Kidney glomerular epithelial cell (primary cell): ENCODE measurements at places on chromosomes 2 and 18.

GRCh38 chr2:1940679-1941078, 196.4 kb upstream of the PXDN start:
- no peak for DNase-seq

GRCh38 chr18:62716619-62717168, 1.4 kb downstream of the PHLPP1 start:
- no peak for DNase-seq

GRCh38 chr2:199471443-199472057, 13.8 kb upstream of the SATB2 start:
- peak; percentile 41 for DNase-seq

DNA sequence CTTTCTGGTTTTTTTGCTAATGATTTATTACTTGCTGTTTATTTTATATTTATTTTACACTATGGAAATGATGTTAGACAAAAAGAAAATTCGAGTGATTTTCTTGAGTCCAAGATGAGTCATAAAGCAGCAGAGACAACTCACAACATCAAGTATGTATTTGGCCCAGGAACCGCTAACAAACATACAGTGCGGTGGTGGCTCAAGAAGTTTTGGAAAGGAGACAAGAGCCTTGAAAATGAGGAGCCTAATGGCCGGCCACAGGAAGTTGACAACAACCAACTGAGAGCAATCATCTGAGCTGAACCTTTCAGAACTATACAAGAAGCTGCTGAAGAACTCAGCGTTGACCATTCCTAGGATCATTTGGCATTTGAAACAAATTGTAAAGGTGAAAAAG, 594.1 kb downstream of the SATB2 start:
- DNase-seq, result no peak

DNA sequence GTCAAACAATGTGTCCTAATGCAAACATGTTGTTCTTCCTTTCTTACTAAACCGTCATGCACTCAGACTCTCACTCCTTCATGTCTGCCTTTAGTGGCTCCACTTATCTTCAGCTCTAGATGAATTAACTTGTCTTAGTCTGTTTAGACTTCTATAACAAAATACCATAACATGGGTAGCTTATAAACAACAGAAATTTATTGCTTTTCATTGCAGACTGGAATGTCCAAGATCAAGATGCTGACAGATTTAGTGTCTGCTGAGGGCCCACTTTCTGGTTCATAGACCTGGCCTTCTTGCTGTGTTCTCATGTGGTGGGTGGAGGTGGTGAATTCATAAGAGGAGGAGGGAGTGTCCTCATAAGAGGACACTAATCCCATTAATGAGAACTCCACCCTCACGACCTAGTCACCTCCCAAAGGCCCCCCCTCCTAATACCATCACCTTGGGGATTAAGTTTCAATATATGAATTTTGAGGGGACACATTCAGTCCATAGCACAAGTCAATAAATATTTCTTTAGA, 32.3 kb downstream of the RALBP1 start:
- no peak for DNase-seq

GRCh38 chr2:183024339-183025095, 13.7 kb downstream of the NCKAP1 start:
- no peak for DNase-seq

DNA sequence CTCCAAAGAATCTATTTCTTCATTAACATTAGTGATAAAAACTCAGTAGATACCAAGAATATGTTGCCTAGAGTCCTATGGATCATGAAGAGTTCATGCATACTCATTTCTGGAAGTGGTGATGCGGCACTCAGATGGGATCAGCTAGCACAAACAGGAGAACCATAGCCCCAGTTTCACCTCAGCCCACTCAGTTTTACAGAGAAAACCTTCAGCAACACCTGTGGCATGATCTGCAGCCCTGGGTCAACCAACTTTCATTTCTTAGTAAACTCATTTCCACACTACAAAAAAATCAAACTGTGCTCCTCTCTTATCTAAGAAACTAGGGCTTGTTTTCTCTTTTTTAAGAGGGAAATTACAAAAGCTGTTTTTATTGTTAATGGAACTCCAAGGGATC, 569.4 kb downstream of the CCDC85A start:
- no peak for DNase-seq

DNA sequence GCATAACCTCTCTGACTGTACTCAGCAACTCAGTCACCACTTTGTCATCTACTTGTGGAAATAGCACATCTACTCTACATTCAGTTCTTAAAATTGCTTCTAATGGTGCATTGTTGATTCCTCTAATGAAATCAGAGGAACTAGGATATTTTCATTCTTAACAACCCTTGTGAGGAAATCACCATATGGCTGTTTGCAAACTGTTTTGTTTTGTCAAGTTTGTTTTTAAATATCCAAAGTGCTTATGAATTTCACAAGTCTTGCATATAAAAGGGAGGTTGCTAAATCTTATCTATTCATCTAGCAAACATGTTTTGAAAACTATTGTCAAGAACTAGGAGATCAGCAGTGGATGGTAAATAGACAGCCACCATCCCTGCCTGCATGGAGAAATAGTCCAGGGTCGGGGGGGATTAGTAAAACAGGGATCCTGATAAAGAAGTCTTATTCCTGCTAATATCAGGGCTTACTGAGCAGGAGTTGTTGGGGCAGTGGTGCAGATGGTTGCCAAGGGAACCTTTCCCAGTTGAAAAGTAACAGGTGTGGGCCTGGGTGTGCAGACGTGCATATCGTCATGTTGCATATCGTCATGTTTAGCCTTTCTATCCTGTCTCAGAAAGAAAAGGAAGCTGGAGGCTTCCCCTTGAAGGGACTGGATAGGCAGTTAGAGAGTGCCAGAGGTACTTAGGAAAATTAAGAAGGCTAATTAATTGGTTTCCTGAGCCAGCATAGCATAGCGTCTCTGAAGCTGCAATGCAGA, 7.5 kb upstream of the MYO3B start:
- DNase-seq, result peak; percentile 21

- no peak for DNase-seq
These were observed 691.8 kb upstream of the CHAC2 start for GRCh38 chr2:53075760-53076159.

DNA sequence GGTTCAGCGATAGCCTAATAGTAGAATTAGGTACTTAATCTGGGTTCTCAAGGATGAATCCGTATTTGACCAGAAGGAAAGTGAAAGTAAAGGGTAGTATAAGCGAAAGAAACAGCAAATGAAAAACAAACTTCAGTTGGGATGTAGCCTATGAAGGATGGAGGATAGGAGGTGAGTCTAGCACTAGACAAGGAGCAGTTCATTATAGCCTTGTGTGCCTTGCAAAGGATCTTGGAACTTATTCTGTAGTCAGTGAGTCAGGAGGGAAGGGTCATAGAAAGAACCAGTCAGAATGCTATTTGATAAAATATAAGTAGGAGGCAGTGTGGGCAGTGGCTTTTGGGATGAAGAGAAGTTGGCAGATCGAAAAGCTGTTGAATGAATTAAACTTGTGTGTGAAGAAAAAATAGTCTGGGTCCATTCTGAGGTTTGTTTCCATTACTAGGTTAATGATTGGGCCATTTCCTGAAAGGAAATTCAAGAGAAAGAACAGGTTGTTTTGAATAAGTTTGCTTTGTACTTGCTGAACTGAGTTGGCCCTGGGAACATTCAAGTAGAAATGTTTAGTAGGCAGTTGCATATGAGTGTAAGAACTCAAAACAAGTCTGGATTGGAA, 48.5 kb downstream of the ANKRD12 start:
- DNase-seq, result no peak

DNA sequence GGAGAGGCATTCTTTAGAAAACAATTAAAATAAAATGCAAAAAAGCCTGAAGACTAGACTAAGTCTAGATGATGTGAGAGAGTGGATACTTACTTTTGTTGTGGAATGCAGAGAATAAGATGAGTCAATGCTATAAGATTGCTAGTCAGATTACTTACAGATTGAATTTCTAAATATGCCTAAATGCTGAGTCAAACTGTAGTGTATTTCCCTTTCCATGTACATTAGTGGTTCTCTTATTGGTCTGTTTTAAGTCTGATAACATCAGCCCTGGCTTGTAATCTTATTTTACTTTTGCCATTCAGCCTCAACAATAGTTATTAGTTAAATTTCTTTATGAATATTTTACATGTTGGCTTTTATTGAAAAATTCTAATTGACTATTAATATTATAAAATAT, 702.7 kb downstream of the SOCS6 start:
- no peak for DNase-seq

DNA sequence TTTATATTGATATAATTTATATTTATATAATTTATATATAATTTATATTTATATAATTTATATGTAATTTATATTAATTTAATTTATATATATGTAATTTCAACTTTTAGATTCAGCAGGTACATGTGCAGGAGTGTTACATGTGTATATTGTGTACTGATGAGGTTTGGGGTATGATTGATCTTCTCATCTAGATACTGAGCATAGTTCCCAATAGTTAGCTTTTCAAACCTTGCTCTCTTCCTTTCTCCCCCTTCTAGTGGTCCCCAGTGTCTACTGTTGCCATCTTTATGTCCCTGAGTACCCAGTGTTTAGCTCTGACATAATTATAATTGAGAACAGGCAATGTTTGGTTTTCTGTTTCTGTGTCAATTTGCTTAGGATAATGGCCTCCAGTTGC, 1335.3 kb upstream of the CDH2 start:
- no peak for DNase-seq

- peak; percentile 42 for DNase-seq
These were observed 27.2 kb upstream of the EML4 start for GRCh38 chr2:42141687-42142546.

- peak; percentile 89 for DNase-seq
These were observed 63.1 kb downstream of the RHOB start for GRCh38 chr2:20509770-20510490.

DNA sequence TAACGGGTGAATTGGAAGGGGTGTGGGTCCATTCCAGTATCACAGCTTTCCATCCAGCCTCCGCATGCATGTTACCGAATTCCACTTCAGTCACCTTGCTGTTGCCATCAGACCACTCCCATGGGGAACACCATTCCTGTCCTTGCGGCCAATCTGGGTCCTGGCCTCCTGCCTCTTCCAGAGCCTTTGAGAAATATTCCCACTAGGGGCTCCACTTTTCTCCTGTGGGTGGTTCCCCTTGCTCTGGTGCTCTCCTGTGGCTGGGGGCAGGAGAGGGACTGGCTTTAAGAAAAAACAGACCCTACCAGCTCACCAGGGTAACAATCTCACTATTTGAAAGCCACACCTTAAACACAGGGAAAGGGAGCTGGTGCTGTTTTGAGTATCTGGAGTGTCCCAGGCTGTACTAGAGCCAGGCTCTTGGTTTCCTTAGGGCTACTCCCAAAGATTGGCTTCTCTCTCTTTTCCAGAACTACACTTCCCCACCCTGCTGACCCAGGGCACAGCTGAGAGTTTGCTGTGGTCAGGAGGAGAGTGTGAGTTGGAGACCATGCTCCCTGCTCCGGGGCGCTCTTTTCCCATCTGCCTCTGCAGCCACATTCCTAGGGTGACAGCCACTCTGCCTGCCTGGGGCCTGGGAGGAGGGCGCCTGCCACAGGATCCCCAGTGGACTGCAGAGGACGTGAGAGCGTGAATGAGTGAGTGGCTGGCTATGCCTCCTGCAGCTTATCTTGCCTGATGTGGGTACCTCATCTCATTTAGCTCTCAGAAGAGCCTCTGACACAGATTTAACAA, 460.8 kb upstream of the HS6ST1 start:
- no peak for DNase-seq

DNA sequence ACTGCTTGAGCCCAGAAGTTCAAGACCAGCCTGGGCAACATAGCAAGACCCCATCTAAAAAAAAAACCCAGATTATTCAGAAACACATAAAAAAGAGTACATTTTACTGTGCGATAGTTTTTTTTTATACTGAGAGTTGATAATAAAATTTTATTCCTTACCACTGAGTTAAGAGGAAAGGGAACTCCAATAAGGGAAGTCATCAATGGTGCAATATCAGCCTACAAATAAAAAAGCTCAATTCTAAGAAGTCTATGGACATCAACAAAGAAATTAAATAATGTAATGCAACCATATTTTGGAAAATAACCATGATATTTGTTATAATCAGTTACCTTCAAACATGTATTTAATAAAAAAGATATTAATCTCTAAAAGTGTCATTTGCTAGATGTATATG, 46.6 kb downstream of the PIGN start:
- no peak for DNase-seq

GRCh38 chr2:33511141-33511540, 34.7 kb downstream of the RASGRP3 start:
- no peak for DNase-seq

DNA sequence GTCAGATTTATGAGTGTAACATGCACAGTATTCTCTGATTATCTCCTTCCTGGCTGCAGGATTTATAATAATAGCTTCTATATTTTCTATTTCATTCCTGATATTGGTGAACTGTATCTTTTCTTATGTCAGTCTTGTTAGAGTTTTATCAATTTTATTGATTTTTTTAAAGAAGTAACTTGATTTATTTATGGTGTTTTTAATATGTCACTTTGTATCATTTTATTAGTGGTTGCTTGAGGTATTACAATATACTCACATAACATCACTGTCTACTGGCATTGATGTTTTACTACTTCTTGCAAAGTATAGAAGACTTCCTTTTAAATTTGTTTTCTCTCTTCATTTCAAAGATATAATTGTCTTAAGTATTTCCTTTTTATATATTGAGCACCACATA, 270.5 kb upstream of the GYPC start:
- DNase-seq, result no peak

- no peak for DNase-seq
These were observed 264.3 kb downstream of the PTGR3 start for GRCh38 chr18:74944676-74945075.

- DNase-seq, result no peak
These were observed 80.8 kb downstream of the NXPH2 start for GRCh38 chr2:138699421-138699820.

- DNase-seq, result no peak
These were observed 6.3 kb downstream of the HTR2B start for GRCh38 chr2:231118614-231118942.

GRCh38 chr2:240149943-240150784, 9.7 kb upstream of the OTOS start:
- peak; percentile 6 for DNase-seq

GRCh38 chr18:5900262-5900661, 4.9 kb upstream of the TMEM200C start:
- DNase-seq, result peak; percentile 38

DNA sequence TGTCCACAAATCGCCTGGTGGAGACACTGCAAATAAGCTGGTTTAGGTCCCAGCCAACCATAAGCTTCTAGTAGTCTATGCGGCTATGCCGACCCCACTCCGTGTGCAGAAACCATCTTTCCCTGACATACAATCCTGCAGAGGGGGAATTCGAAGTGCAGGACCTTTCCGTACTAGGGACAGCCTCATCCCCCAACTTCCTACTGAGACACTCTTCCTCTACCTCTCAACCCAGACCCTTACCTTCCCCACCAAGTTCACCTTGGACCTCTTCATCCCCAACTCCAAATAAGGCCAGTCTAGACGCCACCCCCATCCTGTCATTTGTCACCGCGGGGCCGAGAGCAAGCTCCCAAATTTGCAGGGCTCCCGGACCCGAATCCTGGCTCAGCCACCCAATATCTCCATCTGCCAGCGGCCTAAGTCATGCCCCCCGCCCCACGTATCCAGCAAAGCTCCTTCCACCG, 496 bp downstream of the SUCLG1 start:
- peak; percentile 3 for DNase-seq
